ENCODE measurements at places on chromosomes 4 and X.

DNA sequence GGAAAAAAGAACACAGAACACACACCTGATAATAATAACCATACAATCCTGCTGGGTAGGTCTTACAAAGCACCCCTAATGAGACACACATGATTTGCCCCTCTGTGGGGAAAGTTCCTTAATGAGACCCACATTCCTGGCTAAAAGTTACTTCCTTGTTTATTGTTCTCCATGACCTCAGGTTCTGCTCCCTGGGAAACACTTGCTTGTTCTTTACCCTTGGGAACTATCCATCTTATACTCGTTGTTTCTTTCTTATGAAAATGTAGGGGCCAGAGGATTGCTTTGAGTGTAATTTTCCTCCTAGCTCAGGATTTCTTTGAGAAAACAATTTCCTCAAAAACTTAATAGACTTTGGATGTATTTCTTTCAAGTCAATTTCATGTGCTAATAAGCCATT lies 52.1 kb upstream of the PCDH10 start:
- no peak for DNase-seq

GRCh38 chr4:173171098-173171497 lies 2.5 kb downstream of the GALNT7 start:
- DNase-seq = no peak

DNA sequence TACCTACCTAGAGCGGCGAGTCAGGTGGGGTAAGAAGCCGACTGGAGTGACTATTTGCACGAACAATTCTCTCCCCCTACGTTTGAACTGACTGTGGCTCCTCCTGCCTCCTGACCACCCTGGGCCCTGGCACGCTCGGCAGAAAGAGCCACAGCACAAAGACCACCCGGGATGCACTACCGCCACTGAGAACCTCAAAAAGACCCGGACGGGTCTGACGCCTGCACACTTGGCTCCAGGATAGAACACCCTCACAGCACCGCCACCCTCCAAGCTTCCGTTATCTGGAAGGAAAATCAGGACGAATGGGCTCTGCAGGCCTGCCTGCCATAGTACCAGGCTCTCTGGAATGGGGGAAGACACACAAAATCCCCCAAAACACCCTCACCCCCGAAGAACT lies 2.2 kb downstream of the LRPAP1 start:
- no peak for DNase-seq

DNA sequence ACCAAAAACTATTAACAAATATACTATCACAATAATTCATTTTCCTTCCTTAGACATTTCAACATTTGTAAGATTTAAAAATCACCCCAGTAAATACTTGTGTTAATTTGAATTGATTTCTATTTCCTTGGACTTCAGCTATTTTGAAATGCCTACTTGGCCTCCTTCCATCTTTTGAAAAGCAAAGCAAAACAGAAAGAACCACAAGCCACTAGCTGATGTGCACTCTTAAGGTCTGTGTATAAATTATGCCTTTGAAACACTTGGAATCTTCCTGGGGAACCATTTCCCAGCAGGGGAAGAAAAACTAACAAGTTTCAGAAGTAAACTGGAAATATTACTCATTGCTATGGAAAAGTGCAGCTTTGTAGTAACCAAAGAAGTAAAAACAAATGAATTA lies 139.8 kb downstream of the CLCN4 start:
- no peak for DNase-seq

DNA sequence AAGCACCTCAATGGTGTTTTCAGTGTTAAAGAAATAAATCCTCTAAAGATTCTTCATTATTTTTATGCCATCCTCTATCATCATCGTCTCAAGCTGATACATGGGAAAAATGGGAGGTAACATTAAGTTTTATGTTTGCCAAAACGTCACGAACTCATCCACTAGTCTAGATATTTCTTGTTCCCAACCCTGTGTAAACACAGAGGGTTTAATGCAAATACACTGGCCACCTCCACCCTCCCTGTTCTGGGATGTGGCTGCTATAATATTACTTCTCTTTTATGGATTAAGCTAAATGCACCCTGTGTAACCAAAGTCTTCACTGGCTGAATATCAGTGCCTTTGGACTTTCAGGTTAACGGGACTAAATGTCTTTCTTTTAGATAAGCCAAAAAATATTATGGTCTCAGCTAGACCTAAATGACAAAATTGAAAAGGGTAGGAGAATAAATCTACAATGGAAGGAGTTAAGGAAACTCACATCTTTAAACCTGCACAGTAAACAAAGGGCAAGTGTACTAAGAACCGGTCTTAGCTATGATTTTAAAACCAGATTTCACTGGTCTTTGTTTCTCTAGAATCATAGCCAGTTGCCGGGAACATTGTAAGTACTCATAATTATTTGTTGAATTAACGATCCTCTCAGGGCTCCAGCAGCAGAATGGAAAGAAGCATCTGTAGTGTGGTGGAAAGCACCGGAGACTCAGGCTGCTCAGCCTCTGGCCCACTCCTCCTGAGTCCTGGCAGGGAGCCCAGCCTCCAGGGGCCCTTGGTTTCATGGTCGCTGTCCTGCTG lies 103.5 kb upstream of the NOCT start:
- no peak for DNase-seq

- no peak for DNase-seq
Measured at GRCh38 chr4:158314756-158315487, 104.6 kb downstream of the TMEM144 start.

GRCh38 chr4:83328521-83329187 lies 6.0 kb downstream of the HPSE start:
- no peak for DNase-seq

- no peak for DNase-seq
Measured at GRCh38 chrX:68369559-68369958, 63.7 kb downstream of the OPHN1 start.

- DNase-seq = no peak
Measured at GRCh38 chr4:121338518-121338917, 42.3 kb downstream of the QRFPR start.

GRCh38 chr4:154414371-154414770 lies 77.2 kb downstream of the DCHS2 start:
- no peak for DNase-seq

- DNase-seq = no peak
Measured at GRCh38 chrX:25389266-25389665, 373.5 kb upstream of the ARX start.

DNA sequence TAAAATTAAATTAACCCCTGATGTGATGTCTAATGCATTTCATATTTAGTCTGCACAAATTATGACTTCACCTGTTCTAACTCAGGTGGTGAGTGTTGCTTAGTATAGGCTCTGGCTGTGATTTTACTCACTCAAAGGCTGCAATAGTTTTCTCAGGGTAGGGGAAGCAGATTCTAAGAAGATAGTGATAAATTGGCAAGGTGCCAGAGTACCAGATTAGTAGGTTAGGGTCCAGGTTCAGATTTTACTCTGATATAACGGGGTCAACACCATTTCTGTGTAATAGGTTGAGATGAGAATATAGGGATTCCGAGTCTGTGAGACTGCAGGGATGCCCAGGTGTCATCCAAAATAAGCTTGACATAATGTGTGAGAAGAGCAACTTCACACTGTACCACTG lies 1049.6 kb downstream of the STIM2 start:
- DNase-seq = no peak

DNA sequence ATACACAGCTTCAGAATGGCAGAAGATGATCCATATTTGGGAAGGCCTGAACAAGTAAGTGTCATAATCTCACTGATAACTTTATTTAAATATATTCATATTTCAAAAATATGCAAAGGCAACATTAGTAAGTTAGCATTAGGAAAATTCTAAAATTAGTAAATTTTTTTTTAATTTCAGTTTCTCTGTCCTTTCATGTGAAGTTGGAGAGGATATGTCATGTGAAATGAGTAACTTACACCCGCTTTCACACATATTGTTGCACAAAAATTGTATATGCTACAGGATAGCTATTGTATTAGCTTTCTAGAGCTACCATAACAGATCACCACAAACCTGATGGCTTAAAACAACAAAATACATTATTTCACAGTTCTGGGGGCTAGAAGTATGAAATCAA lies 24.3 kb downstream of the NFKB1 start:
- no peak for DNase-seq

- DNase-seq = no peak
Measured at GRCh38 chr4:185513489-185514181, 21.7 kb downstream of the PDLIM3 start.

DNA sequence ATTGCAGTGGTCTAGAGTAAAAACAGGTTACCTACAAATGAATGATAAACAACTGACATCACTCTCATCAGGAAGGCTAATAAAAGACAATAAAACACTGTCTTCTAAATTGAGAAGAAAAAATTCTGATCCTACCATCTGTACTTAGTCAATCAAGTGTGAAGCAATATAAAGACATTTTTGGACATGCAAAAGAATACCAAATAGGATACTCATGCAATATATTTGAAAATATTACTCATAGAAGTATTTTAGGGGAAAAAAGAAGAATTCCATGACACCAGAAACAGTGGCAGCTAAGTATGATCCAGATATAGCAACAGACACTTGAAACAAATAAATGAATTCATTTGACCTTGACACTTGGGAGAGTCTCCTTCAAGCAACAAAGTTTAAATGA lies 63.8 kb upstream of the FAM120C start:
- no peak for DNase-seq

DNA sequence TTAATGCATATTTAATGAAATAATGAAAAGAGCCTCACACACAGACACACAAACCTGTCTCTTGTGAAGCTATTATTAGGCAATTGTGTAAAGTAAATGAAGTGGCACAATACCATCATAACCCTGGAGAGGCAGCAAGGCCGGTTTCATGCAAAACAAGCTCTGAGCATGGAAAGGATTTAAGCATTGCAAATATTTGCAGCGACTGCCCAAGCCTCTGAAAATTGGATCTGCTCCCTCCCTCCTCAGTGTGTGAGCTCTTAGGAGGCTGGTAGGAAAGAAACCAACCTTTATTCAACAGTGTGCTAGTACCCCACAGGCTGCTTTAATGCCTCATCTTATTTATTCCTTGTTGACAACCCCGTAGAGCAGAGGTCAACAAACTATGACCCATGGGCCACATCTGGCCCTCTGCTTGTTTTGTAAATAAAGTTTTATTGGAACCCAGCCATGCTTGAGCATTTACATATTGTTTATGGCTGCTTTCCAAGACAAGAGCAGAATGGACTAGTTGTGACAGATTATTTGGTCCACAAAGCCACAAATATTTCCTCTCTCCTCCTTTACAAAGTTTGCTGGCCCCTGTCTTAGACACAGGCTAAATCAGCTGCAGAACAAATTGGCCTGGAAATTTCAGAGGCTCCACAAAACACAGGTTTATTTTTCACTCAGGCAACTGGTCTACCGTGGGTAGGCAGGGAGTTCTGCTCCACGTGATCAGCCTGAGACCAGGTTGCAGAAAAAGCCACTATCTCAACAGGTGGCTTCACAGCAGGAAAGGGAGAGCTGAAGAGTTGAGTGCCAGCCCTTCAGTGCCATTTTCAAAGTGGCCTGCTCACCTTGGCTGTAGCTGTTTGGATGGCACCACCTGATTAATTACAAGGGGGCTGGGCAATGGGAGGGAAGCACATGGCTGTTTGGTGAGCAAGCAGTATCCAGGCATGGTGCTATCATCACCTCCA lies 16.8 kb downstream of the RS1 start:
- DNase-seq = no peak

- DNase-seq = no peak
Measured at GRCh38 chrX:139023531-139023930, 312.0 kb upstream of the FGF13 start.

- DNase-seq = no peak
Measured at GRCh38 chr4:33494150-33494549, 2750.2 kb downstream of the ARAP2 start.

- DNase-seq = no peak
Measured at GRCh38 chr4:186936496-186937375, 213.1 kb upstream of the FAT1 start.

GRCh38 chrX:37834937-37835336 lies 12.4 kb downstream of the DYNLT3 start:
- no peak for DNase-seq

- no peak for DNase-seq
Measured at GRCh38 chr4:40622913-40623312, 6.8 kb downstream of the RBM47 start.

DNA sequence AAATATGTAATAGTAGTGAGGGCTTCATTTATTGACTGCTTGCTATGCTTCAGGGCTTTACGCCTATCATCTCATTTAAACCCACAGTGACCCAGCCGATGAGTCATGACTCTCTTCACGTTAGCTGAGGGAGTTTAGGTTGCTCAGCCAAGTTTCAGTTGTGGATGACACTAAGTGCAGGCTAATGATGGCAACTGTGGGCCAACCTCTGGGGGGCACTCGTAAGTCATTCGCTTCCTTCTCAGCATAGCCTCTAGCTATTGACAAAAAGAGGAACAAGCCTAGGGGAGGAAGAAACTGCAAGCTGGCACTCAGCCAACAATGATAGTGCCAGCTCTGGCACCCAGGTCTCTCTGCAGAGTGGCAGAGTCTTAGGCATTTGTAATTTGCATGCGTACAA lies 325.0 kb downstream of the ARHGAP10 start:
- DNase-seq = peak; percentile 36

- DNase-seq = no peak
Measured at GRCh38 chrX:123277821-123278220, 93.7 kb downstream of the GRIA3 start.

DNA sequence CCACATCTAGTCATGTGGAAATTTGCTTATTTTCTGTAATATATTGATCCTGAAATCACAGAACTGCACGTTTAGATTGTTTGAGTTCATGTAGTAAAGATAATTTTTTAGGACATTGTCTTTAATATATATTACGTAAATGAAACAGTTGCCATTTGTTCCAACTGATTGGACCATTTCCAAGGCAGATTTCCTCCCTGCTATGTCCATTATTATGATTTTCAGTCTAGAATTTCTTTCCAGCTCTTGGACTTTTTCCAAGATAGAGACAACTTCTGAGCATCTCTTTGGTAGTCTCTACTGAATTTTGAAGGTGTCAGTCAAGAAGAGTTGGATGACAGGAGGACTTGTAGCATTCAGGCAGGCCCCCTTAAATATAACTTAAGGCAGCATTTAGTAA lies 94.6 kb downstream of the STIM2 start:
- no peak for DNase-seq

DNA sequence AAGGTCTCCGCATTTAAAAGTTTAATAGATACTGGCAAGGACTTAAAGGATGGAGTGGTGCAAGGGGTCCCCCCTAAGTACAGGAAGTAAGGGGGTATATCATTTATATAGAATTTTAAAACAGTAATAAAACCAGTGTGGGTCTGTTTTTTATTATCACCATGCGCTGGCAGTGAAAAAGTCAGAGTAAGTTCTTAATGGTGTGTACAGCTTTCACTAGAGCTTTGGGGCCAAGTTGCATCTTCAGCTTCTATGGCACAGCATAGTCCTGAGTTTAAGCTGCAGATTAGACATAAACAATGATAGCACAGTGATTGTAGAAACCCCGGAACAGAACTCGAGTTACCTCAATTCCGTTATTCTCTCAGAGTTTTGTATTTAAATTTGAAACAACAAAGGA lies 27.6 kb downstream of the RHOH start:
- DNase-seq = no peak

- no peak for DNase-seq
Measured at GRCh38 chr4:102263024-102263787, 82.1 kb downstream of the SLC39A8 start.

All from omental fat pad (tissue), 4 donors.